HS-27A (cell line): ENCODE measurements at places on chromosomes 4 and X.

DNA sequence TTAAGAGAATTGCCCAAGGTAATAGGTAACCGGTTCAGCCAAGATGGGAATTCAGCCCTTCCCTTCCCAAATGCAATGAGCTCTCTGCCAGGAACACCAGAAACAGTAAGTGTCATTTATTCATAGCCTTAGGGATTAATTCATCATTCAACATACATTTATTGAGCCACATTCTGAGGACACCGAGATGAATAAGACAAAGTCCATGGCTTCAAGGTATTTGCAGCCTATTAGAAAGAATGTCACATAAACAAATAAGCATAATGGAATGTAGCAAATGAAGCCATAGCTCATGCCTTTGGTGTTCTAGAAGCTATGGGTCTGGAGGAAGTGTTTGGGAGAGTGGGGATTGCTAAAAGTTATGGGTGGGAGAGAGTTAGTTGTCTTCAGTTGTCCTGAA, 6.3 kb upstream of the TAB3 start:
- DNase-seq: no peak

GRCh38 chr4:144734522-144734921, 88.6 kb downstream of the HHIP start:
- DNase-seq: no peak

DNA sequence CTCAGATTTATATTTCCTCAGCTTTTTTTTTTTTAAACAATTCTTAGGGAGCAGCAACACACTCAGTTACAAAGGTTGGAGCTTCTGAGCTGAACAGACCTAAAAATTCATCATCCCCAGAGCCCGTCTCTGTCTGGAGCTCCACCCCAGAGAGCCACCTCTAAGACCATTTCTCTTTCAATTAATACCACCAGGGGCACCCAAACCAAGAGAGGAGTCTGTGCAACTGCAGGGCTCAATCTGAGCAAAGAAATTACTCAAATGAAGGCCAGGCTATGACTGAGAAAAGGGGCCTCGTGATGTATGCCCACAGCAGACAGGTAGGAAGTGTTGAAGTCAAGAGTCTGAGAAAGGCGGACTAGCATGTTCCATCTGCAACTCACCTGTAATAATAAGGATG, 95.5 kb downstream of the C4orf51 start:
- no peak for DNase-seq

- DNase-seq: no peak
Observed at GRCh38 chrX:129786210-129786651, 6.5 kb downstream of the SASH3 start.

GRCh38 chrX:48548871-48549270, 9.4 kb downstream of the TBC1D25 start:
- no peak for DNase-seq

DNA sequence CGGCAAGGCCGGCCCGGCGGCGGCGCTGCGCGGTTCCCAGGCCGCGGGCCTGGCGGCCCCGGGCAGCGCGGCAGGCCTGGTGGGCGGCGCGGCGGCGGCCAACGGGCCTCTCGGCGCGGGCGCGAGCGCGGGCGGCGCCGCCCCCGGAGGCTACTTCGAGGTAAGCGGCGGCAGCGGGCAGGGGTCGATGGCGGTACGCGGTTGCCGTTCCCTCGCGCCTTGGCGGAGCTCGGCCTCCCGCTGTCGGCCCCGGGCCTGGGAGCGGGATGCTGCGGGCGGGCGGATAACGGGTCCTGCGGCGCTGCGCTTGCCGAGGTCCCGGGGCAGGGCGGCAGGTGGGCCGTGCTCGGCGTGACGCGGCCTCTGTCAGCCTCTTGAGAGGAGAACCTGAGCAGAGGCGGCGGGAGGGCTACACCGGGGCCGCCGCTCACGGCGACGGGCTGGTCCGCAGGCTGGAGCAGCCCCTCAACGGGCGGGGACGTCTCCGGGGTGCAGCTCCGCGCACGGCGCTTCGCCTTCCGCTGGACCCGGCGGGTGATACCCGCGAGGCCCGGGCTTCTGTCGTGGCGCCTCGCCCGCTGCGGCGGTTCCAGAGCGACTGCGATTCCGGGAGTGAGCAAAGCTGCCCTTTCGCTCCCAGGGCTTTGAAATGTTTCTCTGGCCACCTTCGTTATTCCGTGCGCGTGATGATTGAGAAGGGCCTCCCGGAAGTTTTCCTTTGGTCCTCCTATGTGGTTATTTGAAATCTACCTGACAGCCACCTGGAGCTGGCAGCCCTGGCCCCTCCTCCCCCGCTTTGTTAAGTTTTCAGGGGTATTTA, 774 bp downstream of the FAM193A start:
- DNase-seq: no peak

DNA sequence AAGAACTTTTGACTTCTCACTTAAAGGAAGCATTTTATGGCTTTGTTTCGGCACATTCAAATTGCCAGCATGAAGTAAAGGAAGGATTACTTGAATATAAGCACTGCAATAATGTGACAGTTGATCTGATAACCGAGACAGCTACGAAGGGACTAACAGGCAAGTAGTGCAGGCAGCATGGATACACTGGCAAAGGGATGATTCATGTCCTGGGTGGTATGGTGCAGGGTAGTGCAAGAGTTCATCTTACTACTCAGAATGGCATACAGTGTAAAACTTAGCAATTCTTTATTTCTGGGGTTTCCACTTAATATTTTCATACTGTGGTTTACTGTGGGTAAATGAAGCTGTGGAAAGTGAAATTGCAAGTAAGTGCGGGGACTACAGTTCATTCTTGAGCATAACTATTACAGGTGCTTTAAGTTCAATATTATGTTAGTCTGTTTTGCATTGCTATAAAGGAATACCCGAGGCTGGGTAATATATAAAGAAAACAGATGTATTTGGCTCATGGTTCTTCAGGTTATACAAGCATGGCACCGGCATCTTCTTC, 611.8 kb downstream of the SPOCK3 start:
- DNase-seq: no peak

DNA sequence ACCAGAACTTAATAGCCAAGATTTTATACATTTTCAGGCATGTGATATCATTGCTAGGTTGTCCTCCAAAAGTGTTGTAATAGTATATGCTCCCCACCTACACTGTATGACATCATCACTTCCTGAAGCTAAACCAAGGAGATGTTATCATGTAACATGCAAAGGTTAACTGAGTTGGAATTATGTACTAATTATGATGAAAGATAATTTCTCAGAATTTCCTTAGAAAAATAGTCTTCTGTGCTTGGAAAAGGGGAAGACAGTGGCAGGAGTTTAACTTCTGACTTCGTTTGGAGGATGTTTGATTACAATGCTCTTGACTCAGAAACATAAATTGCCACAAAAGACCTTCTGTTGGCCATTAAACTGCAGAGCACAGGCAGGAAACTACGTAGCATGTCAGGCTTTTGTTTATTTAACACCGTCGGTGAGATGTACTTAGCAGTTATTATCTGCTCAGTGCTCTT, 83.6 kb upstream of the GUCY1A1 start:
- DNase-seq: no peak

- DNase-seq: no peak
Observed at GRCh38 chrX:110053453-110053852, 50.5 kb downstream of the TMEM164 start.

- peak; percentile 42 for DNase-seq
Observed at GRCh38 chr4:151228189-151229119, 48.5 kb upstream of the PRSS48 start.

DNA sequence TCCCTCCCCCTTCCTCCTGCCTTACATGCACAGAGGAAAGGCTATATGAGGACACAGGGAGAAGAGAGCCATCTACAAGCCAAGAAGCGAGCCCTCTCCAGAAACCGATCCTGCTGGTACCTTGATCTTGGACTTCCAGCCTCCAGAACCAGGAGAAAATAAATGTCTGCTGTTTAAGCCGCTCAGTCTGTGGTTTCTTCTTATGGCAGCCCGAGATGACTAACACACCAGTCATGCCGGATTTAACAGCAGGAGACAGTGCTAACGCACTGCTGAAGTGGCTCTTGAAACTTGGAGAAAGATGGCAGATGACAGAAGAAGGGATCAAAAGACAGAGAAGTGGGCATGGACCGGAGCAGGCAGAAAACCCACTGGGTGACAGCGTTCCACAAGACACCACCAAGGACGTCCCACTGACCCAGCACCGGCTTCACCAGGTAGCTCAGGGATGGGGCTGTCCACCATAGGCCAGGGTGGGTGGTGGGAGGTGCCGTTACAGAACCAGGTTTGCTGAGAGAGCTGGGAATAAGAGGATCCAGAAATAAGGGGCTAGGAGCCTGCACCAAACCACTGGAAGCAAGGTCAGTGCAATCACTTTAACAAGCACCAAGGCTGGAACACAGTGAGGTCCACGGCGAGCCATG, 6.2 kb upstream of the MAN2B2 start:
- DNase-seq: no peak

DNA sequence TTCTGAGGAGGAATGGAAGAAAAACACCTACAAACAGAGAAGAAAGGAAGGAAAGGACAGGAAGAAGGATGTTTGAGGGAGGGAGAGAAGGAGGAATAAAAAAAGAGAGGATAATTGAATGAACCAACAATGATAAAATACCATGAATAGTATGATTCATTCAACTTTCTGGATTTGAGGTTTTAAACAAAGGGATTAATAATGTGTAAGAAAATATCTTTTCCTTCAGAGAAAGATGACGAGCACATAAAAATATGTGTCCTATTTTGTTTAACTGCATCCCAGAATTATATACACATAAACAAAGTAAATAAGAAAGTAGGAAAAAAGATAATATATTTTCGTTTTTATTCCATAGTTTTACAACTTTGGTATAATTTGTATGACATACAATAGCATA, 1380.4 kb downstream of the STIM2 start:
- no peak for DNase-seq

- no peak for DNase-seq
Observed at GRCh38 chr4:56703378-56703777, 22.3 kb upstream of the HOPX start.

GRCh38 chrX:46574774-46575381, 1.3 kb downstream of the CHST7 start:
- no peak for DNase-seq

DNA sequence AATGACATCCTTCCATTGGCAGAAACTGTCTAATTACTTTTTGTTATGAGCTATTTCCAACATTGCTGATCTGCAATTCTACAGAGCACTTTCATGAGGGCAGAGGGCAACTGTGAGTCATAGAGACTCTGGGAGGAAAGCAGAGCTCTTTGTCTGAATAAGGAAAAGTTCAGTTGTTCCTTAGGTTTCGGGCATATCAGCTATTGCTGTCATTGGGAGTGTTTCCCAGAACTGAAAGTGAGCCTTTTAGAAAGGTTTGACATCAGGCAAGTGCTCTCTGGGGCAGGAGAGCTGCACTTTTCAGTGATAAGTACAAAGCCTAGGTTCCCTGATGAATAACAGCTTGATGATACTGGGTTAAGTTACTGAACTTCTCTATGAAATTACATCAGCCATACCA, 119.2 kb upstream of the EDNRA start:
- no peak for DNase-seq

GRCh38 chr4:7103607-7104365, 35.9 kb upstream of the GRPEL1 start:
- DNase-seq: no peak

DNA sequence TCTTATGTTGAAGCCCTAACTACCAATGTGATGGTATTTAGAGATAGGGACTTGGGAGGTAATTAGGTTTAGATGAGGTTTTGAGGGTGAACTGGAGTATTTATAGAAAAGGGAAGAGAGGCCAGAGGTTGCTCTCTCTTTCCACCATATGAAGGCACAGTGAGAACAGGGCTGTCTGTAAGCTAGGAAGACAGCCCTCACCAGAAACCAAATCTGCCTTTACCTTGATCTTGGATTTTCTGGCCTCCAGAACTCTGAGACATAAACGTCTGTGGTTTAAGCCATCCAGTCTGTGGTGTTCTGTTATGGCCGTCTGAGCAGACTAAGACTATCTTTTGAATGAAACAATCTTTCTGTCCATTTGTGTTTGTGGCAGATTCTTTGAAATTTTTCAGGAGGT, 223.7 kb downstream of the PDHA2 start:
- no peak for DNase-seq

- DNase-seq: no peak
Observed at GRCh38 chrX:113873056-113873455, 710.8 kb upstream of the HTR2C start.

DNA sequence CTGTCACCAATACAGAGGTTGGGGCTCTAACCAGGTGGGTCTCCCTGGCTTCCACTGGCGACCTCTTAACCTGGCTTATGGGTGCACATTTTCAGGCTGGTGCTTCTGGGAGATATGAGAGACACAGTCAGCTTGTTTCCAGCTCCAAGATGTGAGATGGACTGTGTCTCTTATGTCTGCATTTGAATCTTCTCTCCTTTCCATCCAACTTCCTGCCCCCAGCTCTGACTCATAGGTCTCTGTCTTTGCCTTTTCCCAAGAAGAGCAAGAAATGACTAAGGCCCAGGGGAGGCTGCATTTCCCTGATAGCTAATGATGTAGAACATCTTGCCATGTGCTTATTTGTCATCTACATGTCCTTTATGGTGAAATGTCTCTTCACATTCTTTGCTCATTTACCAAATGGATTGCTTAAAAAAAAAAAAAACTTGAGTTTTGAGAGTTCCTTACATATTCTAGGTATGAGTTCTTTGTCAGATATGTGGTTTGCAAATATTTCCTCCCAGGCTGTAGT, 3.2 kb upstream of the UXT start:
- DNase-seq: no peak

DNA sequence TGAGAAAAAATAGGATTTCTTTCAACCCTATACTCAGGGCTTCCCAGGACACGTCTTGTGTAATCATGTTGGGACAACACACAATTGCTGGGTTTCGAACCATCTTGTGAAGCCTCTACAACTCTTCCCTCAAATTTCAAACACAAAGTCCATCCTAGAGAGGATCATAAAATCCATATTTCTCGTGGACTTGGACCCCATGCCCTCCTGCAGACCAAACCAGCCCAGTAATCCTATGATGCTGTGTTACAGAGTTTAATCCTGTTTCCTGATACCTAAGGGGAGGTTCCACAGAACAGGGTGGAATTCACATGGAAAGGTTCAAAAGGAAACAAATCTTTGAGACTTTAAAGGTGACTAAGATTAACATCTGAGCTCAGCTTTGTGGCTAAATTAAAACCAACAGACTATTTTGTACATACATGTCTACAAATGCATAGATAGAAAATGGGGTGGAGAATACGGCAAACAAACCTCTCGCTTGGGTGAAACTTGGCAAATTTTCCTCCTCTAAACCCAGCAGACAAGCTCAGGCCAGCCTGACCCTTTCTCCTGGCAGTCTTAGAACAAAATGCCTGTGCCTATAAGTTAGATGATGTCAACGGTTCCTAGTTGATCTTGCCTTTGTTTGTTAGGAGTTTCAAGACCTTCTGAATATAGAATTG, 38.1 kb downstream of the EGFL6 start:
- DNase-seq: no peak
